Naive thymus-derived CD4-positive, alpha-beta T cell (primary cell): ENCODE measurements at places on chromosomes 6 and 20.

DNA sequence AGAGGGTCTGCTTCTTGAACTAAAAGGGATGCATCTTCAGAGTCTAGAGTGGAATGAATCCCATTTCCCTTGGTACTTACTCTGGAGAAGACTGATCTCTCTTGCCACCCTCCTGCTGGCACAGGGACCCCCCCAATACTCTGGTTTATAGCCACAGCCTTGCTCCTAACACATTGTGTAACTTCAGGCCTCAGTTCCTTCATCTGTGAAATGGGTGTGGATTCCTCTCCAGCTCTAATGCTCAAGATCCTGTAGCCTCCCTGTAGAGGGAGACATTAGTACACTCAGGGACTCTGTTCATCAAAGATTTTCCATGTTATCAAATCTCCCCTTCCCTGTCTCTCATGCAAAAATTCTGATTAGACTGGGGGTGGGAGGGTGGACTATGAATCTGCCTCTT is 315.7 kb upstream of the MOCS1 start:
- no peak for DNase-seq

DNA sequence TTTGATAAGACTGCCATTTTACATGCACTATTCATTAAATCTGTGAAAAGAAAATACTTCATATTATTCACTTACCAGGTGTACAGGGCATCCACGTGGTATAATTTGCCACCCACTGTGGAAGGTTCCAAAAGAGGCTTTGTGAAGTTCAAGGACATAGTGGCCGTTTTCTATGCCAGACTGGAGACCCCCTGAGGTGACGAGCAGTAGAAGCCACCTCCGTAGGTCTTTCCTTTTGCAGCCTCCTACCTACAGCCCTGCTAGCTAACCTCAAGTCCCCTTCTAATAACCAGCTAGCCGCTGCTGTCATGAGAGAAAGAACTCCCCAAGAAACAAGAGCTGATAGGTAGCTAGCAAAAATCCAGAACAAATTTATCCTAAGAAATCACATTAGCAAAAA is 110.5 kb downstream of the ARHGAP18 start:
- no peak for DNase-seq

- no peak for DNase-seq
Measured at GRCh38 chr6:127146932-127147331, 28.5 kb downstream of the RSPO3 start.

DNA sequence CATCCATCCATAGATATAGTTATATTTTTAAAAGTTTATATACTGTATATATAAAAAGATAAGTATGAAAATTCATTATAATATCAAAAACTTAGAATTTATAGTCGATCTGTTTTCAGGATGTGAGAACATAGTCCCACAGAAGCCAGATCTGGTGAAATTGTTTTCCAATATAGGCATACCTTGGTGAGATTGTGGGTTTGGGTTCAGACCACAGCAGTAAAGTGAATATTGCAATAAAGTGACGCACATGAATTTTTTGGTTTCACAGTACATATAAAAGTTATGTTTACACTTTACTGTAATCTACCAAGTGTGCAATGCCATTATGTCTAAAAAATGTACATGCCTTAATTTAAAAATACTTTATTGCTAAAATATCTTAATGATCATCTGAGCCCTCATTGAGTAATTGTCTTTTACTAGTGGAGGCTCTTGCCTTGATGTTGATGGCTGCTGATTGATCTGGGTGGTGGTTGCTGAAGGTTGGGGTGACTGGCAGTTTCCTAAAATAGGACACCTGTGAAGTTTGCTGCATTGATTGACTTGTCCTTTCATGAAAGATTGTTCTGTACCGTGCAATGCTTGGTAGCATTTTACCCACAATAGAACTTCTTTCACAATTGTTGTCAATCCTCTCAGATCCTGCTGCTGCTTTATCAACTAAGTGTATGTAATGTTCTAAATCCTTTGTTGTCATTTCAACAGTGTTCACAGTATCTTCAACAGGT is 29.8 kb downstream of the AIG1 start:
- DNase-seq, result peak; percentile 30

DNA sequence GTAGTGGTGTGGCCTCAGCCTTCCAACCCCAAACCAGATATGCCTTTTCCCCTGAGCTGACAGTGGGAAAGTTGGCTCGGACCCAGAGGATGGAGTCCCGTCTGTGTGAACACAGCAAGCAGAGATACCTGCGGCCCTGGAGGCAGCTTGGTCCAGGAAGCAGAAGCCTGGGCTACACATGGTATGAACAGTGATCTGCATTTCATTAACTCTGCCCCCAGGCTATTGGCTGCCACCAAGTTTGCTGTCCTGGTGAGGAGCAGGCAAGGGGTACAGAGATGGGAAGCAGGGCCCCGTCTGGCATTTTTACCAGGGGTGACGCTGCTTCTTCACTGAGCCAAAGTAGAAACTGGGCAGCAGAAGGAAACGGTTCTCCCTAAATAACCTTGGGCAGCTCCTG is 90.0 kb downstream of the EDN3 start:
- no peak for DNase-seq

- DNase-seq, result no peak
Measured at GRCh38 chr6:156599978-156600590, 177.1 kb upstream of the ARID1B start.

- peak; percentile 63 for DNase-seq
Measured at GRCh38 chr6:44932651-44933091, 395.5 kb upstream of the RUNX2 start.

GRCh38 chr6:24643920-24644319 is 2.1 kb downstream of the KIAA0319 start:
- no peak for DNase-seq

DNA sequence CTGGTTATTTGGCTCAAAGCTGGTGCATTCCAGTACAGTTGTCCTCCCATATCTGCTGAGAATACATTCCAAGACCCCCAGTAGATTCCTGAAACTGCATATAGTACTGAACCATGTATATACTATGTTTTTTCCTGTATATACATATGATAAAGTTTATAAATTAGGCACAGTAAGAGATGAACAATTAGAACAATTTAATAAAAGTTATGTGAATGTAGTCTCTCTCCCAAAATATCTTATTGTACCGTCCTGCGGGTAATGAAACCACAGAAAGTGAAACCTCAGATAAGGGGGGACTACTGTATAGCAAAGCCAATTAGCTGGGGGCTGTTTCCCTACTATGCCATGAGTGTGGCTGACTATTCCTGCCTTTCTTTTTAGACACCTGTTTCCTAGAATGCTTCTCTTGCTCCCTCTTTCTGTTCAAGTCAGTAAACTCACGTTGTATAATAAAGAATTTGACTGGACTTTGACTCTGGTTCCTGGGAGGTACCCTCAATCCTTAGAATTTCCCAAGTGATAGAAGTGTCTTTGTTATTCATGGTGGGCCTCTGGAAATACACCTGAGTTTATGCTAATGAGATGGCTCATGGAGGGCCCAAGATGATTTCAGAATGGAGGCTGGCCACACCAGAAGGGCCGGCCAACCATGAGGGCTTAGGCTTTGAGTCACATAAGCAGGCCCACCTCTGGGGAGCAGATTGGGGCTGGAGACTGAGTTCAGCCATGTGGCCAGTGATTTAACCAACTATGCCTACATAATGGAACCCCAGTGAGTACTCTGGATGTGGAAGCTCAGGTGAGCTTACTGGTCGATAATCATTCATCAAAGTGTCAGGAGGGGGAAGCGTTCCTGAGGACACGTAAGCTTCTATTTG is 689 bp upstream of the BLOC1S5 start:
- DNase-seq, result no peak

DNA sequence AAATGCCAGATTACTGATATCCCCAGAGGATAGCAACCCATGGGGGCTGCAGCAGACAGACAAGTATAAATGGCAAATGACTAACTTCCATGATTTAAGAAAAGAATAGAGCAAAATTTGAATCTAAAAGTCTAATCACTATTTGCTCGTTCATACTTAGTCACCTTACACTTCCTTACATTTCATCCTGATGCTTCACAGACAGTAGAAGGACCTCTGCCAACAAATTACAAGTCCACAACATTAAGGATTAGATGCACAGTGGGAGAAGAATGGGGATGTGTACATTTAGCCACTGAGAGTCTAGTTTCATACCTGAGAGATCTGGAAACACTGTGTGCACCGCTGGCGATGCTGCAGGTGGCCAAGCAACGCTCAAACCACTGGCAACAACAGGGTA is 72.4 kb downstream of the FYN start:
- no peak for DNase-seq

- no peak for DNase-seq
Measured at GRCh38 chr20:57605878-57606277, 14.3 kb downstream of the ZBP1 start.

GRCh38 chr6:3422435-3423070 is 34.3 kb downstream of the SLC22A23 start:
- no peak for DNase-seq

DNA sequence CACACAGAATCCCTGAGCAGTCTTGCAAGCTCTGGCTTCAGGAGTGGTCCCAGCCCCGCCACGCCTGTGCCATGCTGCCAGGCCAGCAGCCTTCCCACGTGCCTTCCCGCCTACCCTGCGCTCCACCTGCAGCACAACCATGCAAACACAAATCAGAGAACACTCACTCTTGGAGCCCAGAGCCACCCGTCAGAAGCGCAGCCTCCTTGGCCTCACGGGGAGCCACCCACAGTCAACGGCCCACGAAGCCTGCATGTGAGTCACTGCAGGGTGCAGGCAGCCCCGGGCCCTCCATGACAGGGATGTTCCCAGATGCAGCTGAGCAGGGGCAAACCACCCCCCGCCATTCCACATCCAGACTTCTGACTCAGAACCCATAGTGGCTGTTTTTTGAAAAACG is 217.0 kb downstream of the DLL1 start:
- DNase-seq, result no peak

GRCh38 chr6:144581812-144582537 is 296.8 kb downstream of the UTRN start:
- DNase-seq, result no peak

- DNase-seq, result no peak
Measured at GRCh38 chr6:78427386-78427785, 440.0 kb upstream of the IRAK1BP1 start.

DNA sequence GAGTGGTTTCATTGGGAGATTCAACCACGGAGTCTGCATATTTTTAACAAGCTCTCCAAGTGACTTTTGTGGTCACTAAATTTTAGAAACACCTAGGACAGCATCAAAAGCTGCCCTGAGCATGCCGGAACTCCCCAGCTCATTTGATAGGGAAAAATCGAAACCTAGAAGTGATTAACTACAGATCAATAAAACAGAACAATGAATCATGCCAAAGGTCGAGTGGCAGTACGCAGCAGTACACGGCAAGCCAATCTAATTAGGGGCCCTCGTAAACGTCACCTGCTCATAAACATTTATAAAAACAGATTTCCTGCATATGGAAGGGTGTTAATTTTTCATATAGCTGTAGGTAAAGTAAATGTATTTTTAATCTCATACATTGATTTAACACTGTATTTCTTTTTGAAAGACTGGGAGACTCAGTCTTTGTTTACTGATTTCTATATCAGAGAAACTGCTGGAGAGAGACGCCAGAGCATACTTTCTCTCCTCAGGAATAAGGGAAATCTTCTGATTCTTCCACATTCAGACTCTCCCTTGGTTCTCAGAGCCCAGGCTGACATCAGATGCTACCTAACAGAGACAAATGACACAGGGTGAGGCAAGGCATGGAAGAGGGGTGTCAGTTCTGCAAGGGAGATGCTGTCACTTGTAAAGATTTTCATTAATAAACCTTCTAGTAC is 232.5 kb downstream of the PTPRT start:
- no peak for DNase-seq
